ENCODE measurements at places on chromosomes 7 and 10. TPM values are rescaled to one million over a fixed set of nuclear protein-coding genes. Genes with fewer than 3 reads are reported as not detected.

DNA sequence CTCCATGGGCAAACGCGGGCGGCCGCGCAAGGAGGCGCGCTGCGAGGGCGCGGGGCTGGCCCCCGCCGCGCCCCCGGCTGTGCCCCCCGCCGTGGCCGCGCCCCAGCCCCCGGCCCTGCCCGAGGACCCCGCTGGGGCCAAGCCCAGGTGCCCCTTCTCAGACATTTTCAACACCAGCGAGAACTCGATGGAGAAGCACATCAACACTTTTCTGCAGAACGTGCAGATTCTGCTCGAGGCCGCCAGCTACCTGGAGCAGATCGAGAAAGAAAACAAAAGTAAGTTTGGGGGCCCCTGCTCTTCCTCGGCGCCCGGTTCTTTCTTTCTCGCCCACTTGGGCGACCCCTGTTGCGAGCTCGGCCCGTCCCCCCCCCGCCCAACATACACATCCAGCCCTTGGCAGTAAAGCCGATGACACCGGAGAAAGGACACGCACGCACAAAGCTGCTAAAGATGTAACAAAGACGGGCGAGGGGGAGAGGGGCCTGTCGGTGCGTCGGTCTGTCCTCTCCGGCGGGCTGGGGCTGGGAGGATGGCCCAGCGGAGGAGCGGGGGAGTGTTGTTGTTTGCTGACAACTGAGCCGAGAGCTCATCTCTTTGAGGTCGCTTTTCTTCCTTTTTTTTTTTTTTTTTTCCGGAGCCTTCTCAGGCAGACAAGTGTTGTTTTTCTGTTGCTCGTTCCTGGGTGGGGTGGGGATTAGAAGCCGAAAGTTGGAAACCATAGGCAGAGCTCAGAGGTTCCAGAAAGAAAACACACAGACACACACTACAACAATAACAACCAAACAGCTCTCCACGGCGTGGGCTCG is 604 bp downstream of the MXI1 start:
- peak overlapping the region; percentile 54 for H3K4me3 ChIP-seq
- 0 out of 2 replicates have a peak, but pooled peaks cover 2% of the 10 kb centered on the region for H3K4me1 ChIP-seq
- H3K27ac ChIP-seq: peak overlapping the region; percentile 39

- no peak for DNase-seq
- peak overlapping the region; percentile 67 for H3K4me3 ChIP-seq
- no peaks in the 10 kb centered on the region for H3K27me3 ChIP-seq
- no peaks in the 10 kb centered on the region for H3K36me3 ChIP-seq
- H3K27ac ChIP-seq: no peak overlapping the region
- H3K4me1 ChIP-seq: peaks cover 21% of the 10 kb centered on the region
Observed at GRCh38 chr7:140062118-140062527, 628 bp downstream of the PARP12 start.

GRCh38 chr10:52423369-52423768 is 109.3 kb downstream of the DKK1 start:
- DNase-seq: peak; percentile 48
- no peaks in the 10 kb centered on the region for H3K36me3 ChIP-seq
- H3K4me1 ChIP-seq: peaks cover 6% of the 10 kb centered on the region
- no peaks in the 10 kb centered on the region for H3K27me3 ChIP-seq
- H3K27ac ChIP-seq: no peak overlapping the region
- H3K4me3 ChIP-seq: no peak overlapping the region

DNA sequence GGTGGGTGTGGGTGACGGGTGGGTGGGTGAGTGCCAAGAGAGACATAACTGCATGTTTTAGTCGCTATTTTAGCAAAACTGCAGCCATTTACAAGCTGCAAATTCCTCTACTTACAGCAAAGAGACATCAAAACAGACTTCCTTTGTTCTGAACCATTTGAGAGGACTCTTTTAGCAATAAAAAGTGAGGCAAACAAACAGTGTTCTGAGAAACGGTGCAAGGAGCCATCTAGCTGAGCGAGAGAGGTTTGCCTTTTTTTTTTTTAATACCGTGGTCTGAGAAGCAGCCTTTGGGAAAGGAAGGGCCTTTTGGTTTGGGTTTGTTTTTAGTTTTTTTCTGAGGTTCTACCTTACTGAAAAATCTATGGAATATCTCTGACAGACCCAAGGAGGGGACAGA is 62.9 kb downstream of the SCRN1 start:
- no peaks in the 10 kb centered on the region for H3K27me3 ChIP-seq
- DNase-seq: no peak
- no peak overlapping the region for H3K4me3 ChIP-seq

DNA sequence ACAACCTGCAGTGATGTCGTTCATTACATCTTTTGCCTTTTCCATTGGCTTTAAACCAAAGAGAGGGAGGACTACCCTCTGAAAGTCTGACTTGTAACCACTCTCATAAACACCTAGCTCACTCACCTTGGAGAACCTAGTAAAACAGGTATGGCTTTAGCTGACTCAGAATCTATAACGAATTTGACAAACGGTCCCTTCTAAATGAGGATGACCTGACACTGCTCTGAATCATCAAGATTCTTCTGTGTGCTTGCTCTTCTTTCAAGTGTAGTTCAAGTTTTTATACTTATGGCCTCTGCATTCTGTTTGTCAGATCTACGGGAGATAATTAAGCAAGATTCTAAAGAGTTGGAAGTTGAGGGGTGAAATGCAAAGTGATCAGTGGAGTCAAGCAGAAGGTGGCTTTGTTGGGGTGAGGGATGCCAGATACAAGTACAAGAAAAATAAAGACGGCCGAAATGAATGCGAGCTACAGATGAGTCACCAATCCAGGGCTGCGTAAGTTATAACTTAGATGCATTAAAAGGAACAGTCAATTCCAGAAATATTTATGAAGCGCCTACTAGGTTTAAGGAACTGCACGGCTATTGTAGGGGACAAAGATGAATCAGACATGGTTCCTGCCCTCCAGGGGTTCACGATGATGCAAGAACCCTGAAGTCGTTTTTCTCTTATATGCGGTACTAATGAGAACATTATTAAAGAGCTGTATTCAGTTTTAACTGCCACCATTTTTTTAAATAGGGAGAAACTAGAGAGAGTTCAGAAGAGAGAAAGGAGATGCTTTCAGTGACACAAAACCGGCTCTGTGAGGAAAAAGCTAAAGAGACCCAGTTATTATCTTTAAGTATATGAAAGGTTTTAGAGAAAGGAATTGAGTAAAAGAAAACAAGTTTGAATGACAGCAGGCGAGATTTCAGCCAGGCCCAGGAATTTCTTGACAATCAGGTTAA is 6.5 kb downstream of the HIPK2 start:
- no peaks in the 10 kb centered on the region for H3K27me3 ChIP-seq
- peak; percentile 94 for DNase-seq
- H3K4me3 ChIP-seq: peak overlapping the region; percentile 21
- peaks cover 45% of the 10 kb centered on the region for H3K4me1 ChIP-seq
- peak overlapping the region; percentile 42 for H3K27ac ChIP-seq

DNA sequence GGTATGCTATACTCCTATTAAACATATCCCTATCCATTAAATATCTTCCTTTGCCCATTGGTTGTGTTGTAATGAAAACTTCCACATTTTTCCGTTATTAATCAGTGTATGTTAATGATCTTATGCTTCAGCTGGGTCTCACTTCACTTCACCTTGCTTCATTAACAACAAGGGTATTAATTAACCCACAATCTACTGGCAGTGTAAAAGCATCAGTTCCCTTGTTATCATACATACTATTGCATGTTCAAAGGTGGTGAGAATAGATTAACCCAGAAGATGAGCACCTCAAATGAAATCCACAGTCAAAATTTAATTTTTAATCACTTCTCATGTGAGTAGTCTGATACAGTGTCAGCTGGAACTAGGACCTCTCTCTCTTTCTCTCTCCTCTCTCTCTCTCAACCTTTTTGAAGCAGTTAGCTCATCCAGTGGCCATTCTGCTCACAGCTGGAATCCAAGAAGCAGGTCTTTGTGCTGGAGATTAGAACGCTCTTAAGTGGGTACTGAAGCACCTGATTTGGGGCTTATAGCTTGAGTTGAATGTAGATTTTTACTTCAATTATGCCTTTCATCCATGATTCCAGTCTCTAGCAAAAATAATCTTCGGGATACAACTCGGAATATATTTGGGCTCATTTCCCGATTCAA is 172.3 kb downstream of the RAPGEF5 start:
- no peaks in the 10 kb centered on the region for H3K4me1 ChIP-seq
- H3K36me3 ChIP-seq: no peaks in the 10 kb centered on the region
- no peak for DNase-seq

GRCh38 chr10:49151025-49151445 is 17.2 kb upstream of the FAM170B start:
- no peak for DNase-seq
- no peaks in the 10 kb centered on the region for H3K27me3 ChIP-seq
- H3K4me3 ChIP-seq: no peak overlapping the region
- peaks cover 4% of the 10 kb centered on the region for H3K4me1 ChIP-seq
- no peaks in the 10 kb centered on the region for H3K36me3 ChIP-seq
- no peak overlapping the region for H3K27ac ChIP-seq

DNA sequence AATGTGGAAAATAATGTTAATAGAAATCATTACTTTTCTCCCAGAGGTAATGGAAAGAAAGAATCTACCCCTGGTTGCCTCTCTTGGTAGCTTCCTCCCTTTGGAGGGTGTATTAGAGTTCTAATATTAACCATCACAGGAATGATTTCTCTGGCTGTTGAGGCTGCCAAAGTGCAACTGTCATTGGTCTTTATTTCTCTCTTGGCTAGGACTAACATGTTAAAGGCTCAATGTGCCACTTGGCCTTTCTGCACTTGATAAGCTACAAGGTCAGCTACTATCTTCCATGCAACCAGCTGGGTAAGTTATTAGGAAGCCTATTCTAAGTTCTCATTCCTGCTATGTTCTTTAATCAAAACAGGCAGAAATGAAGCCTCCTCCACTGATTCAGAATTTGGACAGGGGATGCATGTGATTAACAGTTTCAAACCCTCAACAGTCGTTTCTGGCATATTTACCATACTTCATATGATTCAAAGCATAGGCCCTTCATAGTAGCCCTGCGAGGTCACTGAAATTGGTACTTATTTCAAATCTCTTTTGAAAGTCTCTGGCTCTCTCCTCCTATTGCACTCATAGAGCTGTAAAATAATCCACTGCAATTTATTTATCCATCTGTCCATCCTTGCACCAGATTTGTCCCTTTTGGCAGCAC is 645.0 kb downstream of the SORCS1 start:
- H3K27ac ChIP-seq: no peak overlapping the region
- H3K27me3 ChIP-seq: no peaks in the 10 kb centered on the region
- no peaks in the 10 kb centered on the region for H3K36me3 ChIP-seq

GRCh38 chr10:65845916-65846315 is 1079.9 kb upstream of the LRRTM3 start:
- H3K27ac ChIP-seq: no peak overlapping the region
- H3K4me1 ChIP-seq: no peaks in the 10 kb centered on the region
- no peaks in the 10 kb centered on the region for H3K36me3 ChIP-seq
- H3K4me3 ChIP-seq: no peak overlapping the region
- no peak for DNase-seq

DNA sequence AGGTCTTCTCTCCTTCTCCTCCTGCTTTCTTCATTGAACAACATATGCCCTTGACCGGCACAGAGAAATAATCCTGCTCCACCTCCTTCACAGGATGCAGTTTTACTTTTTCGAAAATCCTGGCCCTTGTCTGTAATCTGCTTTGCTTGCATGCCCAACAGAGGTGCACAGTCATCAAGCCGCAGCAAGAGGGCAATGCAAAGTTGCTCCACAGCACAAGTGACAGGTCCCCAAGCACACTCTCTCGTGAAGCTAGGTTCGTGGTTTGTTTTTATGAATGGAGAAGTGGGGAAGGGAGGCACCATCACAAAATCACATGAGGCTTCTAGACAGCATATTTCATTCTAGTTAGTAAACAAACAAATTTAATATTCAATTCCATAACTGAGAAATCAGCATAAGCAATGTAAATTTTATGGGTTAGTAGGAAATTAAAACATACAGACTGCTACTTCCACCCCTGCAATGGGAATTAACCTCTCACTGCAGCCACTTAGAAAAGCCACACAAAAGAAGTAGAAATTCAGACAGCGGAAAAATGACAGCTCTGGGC is 178.8 kb downstream of the TPK1 start:
- no peak for DNase-seq
- no peaks in the 10 kb centered on the region for H3K27me3 ChIP-seq
- no peak overlapping the region for H3K27ac ChIP-seq
- H3K36me3 ChIP-seq: no peaks in the 10 kb centered on the region
- H3K4me1 ChIP-seq: no peaks in the 10 kb centered on the region

DNA sequence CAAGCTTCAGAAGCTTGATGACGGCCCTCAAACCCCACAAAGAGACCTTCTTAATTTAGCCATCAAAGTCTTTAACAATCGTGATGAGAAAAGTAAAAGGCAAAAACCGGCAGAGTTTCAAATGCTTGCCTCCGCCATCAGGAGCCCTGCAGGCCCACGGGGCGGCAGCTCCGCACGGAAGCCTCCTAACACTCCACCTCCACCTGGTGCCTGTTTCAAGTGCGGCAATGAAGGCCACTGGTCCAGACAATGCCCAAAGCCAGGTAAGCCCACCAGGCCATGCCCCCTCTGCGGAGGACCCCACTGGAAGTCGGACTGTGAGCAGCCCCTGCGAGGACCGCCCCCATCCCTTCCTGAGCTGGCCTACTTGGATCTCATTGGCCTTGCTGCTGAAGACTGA is 43.6 kb downstream of the CBX3 start:
- no peak overlapping the region for H3K4me3 ChIP-seq
- no peaks in the 10 kb centered on the region for H3K36me3 ChIP-seq
- no peaks in the 10 kb centered on the region for H3K27me3 ChIP-seq
- H3K27ac ChIP-seq: no peak overlapping the region

GRCh38 chr7:12805518-12805928 is 118.1 kb downstream of the ARL4A start:
- no peak overlapping the region for H3K4me3 ChIP-seq
- no peak for DNase-seq
- no peak overlapping the region for H3K27ac ChIP-seq

Gene GJC3
- not detected for total RNA-seq

Gene SAP25
- not detected for total RNA-seq

Gene MKI67
- 36.4 TPM for total RNA-seq

Gene ADAM22
- total RNA-seq: 0.18 TPM

Measured in IMR-90 (cell line).